Upper lobe of left lung (tissue), 6 donors: ENCODE measurements at places on chromosomes 13 and 19. TPM values are rescaled to one million over a fixed set of nuclear protein-coding genes. Genes with fewer than 3 reads are reported as not detected.

GRCh38 chr19:38506723-38507550 is 73.4 kb downstream of the RYR1 start:
- DNase-seq = peak; percentile 86

RNF225 gene
- total RNA-seq = not detected

DNA sequence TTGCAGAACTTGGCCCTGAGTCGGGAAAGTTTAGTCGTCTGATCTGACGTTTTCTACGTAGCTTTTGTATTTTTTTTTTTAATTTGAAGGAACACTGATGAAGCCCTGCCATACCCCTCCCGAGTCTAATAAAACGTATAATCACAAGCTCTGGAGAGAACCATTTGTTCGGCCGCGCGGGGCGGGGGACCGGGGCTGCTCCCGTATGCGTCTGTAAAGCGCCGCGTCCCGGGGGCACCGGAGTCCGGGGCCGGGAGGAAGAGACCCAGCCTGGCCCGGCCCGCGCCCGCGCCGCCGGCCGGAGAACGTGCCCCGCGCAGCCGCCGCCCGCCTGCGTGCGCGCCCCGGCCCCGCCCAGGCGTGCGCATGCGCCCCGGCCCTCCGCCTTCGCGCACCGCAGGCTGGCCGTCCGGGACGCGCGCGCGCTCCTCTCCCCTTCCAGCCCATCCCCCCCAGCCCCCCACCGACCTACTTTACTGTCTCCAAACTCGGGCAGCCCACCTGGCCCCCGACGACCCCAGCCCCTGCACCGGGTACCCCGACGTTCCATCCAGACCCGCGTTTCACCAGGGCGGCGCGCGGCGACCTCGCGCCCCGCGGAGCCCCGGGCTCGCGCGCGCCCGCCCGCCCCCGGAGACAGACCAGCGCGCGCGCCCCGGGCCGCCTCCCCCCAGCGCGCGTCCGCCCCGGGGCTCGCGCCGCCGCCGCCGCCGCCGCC is 785 bp upstream of the USF2 start:
- peak; percentile 73 for DNase-seq

GRCh38 chr13:23754506-23754905 is 134.7 kb downstream of the MIPEP start:
- DNase-seq = no peak

DNA sequence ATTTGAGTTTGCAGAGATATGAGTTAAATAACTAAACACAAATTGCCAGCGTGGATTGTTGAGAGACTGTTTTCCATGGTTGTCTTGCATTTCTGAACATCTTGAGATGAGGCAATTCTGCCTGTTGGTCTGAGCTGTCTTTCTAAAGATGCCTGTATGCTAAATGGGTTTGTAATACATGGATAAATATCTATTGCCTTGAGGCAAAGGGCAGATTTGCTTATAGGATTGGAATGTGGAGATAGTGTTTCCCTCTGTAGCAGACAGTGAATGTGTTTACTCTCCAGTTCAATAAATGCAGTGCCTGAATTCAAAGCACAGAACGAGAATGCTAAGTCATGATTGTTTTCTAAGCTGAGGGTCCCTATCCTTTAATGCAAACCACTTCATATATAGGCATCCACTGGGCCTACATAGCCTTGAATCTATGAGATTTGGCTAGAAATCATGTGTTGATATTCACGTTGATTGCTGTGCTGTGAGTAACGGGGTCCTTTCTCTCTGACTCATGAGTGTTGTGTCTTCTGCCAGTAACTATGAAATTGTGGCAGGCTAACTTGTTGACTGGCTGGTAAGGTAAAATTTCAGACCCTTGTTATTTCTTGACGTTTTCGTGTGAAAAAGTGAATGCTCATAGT is 2554.8 kb downstream of the PCDH9 start:
- no peak for DNase-seq
